Activated CD4-positive, alpha-beta T cell treated with anti-CD3 and anti-CD28 coated beads, Interleukin-2, amount 50 U/mL, for 1 hour (primary cell): ENCODE measurements at places on chromosomes 4 and X.

DNA sequence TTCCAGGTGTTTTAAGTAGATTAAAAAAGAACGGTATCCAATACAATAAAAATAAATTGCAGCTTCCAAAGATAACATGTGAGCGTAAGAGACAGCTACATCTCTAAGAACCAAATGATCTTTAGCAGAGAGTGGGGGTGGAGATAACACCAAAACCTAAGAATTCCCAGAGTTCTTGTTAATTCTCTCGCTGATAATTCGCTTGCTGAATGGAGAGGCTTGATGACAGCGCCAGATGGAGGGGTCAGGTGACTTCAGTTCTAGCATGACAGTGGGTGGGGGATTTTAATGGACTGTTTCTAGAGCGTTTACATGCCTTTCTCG lies 2.3 kb downstream of the CLCN4 start:
- DNase-seq: no peak

DNA sequence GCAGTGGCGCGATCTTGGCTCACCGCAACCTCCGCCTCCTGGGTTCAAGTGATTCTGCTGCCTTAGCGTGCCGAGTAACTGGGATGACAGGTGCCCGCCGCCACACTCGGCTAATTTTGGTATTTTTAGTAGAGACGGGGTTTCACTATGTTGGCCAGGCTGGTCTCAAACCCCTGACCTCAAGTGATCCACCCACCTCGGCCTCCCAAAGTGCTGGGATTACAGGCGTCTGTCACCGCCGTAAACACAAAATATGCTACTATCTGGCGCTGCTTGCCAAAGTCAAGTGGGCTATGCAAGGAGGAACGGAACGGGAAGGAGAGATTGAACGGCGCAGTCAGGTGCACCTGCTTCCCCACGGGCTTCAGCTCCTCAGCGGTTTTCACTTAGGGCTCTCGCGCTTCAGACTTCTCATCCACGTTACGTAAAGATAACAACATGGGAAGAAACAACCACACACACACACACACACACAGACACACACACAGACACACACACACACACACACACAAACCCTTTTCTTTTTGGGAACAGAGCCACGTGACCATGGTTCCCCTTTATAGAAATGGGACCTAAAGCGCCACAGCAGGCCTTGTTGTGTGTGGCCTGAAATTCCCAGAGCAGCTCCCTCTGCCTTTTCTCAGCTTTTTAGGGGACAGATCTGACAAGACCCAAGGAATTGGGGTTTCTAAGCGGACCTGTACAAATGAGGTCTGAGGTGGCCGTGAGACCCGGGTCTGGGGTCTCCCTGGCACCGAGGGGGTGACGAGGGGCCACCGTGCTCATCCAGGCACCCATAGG lies 1.5 kb downstream of the P2RY8 start:
- DNase-seq: peak; percentile 26

DNA sequence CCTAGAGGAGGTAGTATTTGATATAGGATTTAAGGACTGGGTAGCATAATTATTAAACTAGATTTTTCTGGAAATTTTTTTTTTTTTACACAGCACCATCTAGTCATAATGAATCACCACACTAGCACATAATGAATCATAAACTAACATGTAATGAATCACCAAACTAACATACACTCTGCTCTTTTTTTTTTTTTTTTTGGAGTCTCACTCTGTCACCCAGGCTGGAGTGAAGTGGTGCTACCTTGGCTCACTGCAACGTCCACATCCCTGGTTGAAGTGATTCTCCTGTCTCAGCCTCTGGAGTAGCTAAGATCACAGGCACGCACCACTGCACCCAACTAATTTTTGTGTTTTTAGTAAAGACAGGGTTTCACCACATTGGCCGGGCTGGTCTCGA lies 92.5 kb downstream of the FAM13A start:
- no peak for DNase-seq

DNA sequence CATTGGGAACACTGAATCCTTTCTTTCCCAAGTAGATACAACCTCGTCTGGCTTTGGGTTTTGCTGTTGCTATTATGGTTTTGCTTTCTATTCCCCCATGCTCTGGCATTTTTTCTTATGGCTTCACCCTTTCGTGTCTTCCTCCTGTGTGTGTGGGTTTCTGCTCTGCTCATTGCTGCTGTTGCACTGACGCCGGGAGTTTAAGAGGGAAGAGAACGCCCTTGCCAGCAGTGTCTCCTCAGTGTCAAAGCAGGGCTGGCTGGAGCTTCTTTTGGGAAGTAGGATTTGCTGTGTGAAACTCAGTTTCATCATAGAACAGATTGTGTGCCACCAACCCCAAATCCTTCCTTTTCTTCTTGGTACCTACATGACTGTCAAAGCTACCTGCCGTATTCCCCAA lies 63.7 kb downstream of the CLDN22 start:
- no peak for DNase-seq

DNA sequence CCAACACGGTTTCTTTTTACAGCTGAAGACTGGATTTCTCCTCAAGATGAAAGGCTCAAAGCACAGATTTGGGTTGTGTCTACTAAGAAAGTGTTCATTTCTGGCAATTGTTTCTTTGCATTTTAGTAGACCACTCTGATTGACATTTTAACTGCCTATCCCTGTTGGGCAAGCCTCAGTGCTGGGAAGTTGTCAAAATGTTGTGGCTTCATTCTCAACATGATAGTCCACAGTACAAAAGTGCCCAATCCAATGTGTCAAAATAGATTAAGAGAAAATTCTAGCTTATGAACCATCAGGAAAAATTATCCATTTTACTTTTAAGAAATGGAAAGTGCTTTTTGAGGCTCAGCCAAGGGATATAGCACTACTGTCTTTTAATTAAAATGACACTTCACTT lies 323.9 kb upstream of the PRPS2 start:
- DNase-seq: no peak

DNA sequence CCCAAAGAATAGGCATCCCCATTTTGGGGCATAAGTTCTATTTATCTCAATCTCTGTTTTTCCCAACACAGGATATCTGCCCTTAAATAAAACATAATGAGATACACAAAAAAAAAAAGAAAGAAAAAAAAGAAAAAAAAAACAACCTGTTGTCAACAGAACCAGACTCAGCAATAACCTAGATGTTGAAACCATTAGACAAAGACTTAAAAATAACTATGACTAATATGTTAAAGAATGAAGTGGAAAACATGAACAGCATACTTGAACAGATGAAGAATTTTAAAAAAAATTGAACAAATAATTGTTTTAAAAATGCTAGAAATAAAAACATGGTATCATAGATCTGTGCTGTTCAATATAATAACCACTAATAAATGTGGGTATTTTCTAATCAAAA lies 93.4 kb upstream of the RXFP1 start:
- no peak for DNase-seq

- DNase-seq: no peak
Measured at GRCh38 chr4:168408620-168409019, 71.7 kb downstream of the DDX60L start.

GRCh38 chr4:151067316-151067970 lies 32.0 kb upstream of the RPS3A start:
- DNase-seq: no peak

DNA sequence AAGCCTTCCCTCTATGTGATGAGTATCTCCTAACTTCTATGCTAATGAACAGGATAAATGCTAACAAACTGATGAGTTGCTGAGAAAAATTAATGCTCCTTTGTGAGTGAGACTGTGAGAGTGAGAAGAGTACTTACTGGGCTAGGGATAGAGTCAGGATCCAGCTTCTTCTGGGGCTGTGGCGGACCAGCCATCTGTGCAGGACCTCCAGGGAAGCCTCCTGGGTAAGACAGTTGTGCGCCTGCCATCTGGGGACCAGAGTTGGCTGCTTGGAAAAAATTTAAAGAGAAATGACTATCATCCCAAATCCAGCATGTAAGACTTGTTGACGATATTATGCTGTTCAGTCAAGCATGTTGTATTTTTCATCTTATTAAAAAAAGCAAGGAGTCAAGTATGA lies 21.0 kb downstream of the SEC24D start:
- no peak for DNase-seq

GRCh38 chrX:23662853-23663252 lies 4.4 kb upstream of the PRDX4 start:
- no peak for DNase-seq

DNA sequence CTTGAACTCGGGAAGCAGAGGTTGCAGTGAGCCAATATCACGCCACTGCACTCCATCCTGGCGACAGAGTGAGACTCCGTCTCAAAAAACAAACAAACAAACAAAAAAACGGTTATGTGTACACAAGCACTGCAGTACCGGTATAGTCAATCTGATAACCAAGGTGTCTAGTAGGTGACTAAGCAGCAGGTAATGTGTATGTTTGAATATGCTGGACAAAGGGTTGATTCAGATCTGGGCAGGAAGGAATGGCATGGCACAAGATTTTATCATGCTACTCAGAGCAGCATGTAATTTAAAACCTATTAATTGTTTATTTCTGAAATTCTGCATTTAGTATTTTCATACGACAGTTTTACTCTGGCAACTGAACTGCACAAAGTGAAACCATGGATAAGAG lies 41.7 kb downstream of the MAGEC1 start:
- DNase-seq: no peak

DNA sequence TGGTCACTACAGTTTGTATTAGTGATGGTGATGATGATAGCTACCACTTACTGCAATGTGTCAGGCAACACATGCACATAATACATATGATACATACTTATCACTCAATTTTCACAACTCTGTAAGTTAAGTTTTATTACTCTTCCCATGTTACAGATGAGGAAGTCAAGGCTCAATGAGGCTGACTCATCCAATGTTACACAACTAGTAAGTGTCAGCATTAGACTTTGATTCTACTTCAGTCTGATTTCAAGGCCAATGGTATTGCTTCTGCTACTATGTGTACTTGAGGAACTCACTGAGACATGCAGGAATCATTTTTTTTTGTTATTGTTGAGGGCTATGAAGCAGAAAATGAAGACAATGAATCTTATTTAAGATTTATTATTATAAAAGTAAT lies 96.4 kb upstream of the TRPC5OS start:
- no peak for DNase-seq

DNA sequence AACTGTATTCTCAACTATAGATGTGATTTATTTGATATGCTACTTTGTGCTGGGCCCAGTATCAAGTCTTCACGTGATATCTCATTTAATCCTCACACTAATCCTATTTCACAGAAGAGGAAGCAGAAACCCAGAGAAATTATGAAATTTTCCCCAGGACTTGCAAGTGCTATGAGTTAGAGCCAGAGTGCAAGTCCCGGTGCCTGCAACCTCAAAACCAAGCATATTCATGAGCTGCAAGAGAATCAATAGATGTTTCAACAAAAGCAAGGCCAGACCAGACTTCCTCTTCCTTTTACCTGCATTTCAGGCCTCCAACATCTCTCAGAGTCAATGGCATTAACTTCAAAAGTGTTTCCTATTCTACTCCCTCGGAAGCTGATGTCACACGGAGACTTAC lies 92.2 kb upstream of the GATB start:
- DNase-seq: no peak

DNA sequence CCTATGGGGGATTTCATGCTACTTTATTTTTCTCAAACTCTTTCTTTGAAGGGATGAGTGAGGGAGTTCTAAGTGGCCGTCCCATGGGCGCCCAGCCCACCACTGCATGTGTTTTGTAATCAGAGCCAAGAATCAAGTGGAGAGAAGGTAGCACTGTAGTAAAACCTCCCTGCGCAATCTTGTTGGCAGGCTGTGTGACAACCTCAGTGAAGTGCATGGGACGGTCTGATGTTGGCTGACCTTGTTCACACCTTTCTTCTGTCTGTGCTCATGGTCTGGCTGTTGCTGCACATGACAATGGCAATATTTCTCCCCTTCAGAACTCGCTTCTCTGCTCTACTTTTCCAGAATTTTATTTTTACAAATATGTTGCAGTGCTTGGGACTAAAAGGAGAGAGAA lies 71.2 kb upstream of the SHISA3 start:
- no peak for DNase-seq

DNA sequence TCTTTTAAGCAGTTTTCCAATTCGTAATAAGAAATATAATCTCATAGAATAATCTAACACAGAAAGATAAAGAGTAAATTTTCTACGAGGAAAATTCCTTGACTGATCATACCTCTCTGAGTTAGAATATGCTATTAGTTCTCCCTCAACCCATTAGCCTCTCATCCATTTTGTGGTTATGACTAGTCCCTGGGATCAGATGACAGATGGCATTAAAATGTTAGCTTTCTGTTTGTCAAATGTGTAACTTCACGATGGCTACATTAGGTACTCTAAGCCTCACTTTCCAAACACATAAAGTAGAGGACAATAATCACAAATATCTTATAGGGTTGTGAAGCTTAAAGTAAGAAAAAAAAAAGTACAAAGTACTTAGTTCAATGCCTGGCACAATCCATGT lies 112.2 kb downstream of the ZAR1 start:
- no peak for DNase-seq

DNA sequence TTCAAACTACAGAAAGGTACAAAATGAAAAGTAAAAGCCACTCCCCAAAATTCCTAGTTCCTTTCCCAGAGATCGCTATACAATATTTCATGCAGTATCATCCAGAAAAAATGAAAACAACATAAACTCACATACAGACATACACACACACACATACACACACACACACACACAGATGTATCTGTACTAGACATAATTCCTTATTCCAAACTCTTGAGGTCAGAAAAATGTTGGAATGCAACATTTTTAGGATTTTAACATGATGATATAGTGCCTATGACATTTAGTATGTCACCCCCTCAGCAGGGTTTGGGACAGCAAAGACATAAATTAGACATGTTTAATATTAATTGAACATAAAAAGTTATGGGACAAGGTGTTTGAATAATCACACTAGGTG lies 73.4 kb upstream of the LHFPL1 start:
- no peak for DNase-seq

DNA sequence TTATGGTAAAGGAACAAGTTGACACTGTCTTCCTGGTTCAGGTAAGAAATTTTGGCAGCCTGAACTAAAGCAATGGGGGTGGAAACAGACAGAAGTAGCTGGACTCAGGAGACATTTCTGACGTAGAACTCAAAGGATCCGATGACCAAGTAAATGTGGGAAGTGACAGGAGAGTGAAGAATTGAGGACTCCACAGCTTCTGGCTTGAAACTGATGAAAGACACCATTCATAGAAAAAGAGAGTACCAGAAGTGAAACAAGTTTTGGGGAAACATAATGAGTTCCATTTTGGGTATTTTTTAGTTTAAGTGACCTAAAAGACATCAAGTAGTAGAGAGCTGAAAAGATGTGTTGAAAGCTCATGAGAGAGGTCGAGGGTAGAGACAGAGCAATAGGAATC lies 5.7 kb downstream of the FAM120C start:
- DNase-seq: no peak
